CD4-positive, alpha-beta T cell treated with Interleukin-17A for 4 hours (primary cell): ENCODE measurements at places on chromosomes 13 and 19.

DNA sequence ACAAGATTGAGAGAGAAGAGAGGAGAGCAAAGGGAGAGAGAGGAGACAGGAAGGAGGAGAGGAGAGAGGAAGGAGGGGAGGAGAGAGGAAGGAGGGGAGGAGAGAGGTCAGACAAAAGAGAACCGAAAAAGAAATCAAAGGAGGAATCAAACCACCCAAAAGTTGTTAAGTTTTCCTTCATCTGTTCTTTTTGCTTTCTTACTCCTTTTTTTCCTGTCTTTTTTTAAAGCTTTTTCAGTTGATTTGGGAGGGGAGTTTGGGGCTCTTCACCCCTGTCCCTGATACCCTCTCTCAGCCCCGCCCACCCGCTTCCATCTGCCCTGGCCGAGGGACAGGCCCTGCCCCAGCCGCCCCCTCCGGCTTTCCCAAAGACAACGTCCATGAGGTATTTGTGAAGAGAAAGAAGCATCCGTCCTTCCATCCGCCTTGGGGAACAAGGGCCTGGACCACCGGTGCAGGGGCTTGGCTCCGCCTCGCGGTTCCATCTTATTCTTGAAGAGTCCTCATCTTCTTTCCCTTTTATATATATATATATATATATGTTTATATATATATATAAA, 13.3 kb downstream of the ZNF574 start:
- no peak for DNase-seq

GRCh38 chr13:74647211-74647610, 513.0 kb upstream of the KLF12 start:
- no peak for DNase-seq

DNA sequence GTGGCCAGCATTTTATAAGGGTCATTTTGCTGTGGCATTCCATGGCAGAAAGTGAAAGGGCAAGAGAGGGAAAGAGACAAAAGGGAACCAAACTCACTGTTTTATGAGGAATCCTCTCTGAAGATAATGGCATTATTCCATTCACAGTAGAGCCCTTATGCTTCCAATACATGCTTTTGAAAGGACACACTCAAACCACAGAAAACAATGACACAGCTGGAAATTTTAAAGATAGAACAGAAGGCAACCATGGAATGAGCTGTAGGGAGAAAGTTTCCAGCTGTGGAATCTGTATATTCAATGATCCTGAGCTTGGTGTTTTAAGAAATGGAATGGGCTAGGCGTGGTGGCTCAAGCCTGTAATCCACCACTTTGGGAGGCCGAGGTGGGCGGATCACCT, 677.4 kb downstream of the SLITRK1 start:
- DNase-seq: no peak

DNA sequence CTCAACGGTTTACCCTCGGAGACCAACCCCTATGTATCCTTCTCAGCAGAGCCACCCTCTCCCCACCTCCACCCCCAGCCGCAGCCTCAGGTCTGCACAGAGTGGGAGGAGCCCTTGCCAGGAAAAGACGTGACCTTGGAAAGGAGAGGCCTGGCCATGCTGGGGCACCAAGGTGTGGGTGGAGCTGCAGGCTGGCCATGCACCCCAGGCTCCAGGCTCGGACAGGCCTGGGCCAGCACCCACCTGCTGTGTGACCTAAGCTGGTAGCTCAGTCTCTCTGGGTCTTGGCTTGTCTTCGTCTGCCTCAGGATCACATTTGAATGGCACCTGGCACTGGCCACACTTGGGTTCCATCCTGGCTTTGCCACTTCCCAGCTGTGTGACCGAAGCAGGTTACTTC, 29.5 kb downstream of the CCDC8 start:
- no peak for DNase-seq

DNA sequence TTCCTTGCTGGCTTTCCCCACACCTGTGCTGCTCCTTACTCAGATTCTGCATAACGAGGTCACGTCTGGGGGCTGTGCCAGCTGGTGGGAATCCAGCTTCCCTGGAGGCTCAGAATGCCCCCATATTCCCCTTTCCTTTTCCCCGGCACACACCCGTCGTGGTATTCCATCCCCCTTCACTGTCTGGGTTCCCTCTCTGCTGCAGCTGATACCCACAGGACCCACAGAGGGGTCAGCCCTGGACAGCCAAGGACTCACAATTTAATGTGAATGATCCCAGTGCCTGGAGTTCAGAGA, 4.2 kb upstream of the MYH14 start:
- no peak for DNase-seq

- DNase-seq: no peak
These were observed 25.3 kb upstream of the MIER2 start for GRCh38 chr19:369876-370275.

GRCh38 chr19:53877361-53877766, 4.6 kb upstream of the PRKCG start:
- peak; percentile 55 for DNase-seq

- DNase-seq: no peak
These were observed 56.5 kb downstream of the ARHGEF7 start for GRCh38 chr13:111171629-111172028.

- no peak for DNase-seq
These were observed 90.6 kb downstream of the SPRY2 start for GRCh38 chr13:80250213-80250810.

DNA sequence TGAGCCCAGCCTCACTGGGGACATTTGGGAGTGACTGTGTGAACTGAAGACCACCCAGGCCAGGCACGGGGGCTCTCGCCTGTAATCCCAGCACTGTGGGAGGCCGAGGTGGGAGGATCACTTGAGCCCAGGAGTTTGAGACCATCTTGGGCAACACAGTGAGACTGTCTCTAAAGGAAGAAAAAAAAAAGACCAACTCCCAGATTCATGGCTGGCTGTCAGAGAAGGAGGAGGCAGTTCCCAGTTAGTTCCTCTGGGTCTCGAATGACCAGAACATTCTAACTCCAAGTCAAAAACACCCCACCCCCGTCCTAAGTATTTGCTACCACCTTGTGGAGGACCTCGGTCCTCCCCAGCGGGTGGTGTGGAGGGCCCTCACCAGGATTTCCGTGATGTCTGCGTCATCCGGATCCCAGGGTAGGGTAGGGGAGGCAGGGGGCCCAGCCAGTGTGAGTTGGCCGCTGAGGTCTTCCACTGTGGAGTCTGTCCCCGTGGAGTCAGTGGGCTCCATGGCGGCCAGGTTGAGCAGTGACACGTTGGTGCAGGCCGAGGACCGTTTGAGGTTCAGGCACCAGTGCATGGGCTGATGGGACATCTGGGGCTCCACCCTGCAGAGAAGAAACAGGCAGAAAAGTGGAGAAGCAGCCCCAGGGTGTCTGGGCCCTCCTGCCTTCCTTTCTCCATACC, 1.3 kb downstream of the TSKS start:
- peak; percentile 48 for DNase-seq

- DNase-seq: no peak
These were observed 17.6 kb downstream of the PBX4 start for GRCh38 chr19:19600793-19601330.
